ENCODE measurements at places on chromosomes 3 and 15. TPM values are rescaled to one million over a fixed set of nuclear protein-coding genes. Genes with fewer than 3 reads are reported as not detected.

ZNF662 gene
- polyA plus RNA-seq = not detected

SMCO1 gene
- polyA plus RNA-seq = not detected

MST1R gene
- polyA plus RNA-seq = 0.25 TPM

GRCh38 chr3:151775314-151776258, 38.3 kb upstream of the AADAC start:
- DNase-seq = no peak

- DNase-seq = no peak
These were observed 770 bp upstream of the MEGF11 start for GRCh38 chr15:66254089-66254950.

DNA sequence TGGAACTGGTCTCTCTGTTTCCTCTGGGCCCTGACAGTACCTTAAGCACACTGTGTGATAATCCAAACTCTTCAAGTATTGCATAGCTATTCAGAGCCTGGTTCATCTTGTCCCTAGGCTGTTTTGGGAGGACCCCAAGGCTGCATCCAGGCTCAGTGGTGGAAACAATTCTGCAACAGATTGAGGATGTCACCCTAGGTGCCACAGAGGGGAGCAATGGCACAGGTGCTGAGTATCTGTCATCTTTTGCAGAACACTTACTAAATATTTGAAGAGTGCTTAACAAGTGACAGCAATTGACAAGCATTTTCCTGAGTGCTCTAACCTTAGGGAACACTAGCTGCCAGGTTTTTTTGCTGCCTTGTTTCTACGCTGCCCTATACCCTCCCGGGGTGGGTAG, 27.8 kb downstream of the STARD5 start:
- DNase-seq = no peak

GRCh38 chr3:51937611-51938450, 3.9 kb downstream of the RRP9 start:
- no peak for DNase-seq

DNA sequence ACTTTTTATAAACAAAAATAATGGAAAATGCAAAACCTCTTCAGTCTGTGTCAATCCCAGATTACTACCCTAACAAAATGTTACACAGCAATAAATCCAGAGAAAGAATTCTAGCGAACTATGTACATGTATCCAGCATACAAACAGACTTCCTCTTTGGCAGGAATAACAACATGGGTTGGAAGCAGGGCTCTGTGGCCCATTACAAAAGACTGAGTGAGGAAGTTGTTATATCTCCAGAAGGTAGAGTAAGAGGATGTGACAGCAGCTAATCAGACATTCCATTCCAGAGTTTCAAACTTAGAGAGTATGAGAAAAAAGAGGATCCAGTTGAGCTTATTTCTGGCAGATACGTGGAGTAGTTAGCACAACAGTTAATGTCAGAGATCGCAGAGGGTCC, 294.0 kb upstream of the PLSCR5 start:
- no peak for DNase-seq

- DNase-seq = no peak
These were observed 38.7 kb upstream of the ZFAND6 start for GRCh38 chr15:80020731-80021130.

GRCh38 chr3:5726621-5727020, 539.1 kb downstream of the EDEM1 start:
- peak; percentile 4 for DNase-seq

DNA sequence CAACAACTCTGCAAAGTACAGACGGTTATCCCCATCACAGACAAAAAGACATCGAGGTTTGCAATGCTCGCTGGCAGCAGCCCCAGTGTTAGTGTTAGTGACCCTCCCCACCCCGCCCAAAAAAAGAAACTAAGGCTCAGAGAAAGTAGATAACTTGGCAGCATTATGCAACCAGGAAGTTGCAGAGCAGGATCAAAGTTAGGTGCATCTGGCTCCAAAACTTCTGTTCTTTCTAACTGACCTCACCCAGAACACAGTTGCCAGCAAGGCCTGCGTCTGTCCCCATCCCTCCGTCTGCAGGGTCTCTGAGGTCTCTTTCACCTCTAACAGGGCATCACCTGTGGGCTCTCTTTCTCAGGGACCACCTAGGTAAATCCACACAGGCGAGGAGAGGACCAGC, 51.5 kb downstream of the BDH1 start:
- no peak for DNase-seq

DNA sequence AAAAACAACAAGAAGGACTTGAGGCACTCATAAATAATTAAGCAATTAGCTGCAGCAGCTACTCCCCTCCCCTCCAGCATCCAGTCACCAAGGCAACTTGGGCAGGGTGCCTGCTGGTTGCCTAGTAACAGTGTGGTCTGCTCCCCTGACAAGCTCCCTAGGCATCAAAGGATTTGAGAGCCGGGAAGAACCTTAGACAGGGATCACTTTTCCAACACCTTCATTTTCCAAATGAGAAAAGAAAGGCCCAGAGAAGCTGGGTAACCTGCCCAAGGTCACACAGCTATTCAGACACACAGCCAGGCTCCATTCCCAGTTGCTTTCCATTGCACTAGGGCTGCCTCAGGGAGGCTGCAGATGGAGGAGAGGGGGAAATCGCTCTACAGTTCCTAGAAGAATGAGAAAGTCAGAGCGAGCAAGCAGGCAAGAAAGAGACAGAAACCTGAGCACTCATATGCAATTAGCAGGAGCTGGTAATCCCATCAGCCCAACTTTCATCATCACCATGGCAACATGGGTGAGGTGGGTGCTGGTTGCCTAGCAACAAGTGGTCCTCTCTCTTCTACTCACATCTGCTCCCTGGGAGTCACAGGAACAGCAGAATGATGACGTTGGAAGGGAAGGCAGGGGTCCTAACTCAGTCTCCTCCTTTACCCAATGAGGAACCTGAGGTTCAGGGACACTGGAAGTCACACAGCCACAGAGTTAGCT, 3.6 kb upstream of the EIF4E3 start:
- no peak for DNase-seq

DNA sequence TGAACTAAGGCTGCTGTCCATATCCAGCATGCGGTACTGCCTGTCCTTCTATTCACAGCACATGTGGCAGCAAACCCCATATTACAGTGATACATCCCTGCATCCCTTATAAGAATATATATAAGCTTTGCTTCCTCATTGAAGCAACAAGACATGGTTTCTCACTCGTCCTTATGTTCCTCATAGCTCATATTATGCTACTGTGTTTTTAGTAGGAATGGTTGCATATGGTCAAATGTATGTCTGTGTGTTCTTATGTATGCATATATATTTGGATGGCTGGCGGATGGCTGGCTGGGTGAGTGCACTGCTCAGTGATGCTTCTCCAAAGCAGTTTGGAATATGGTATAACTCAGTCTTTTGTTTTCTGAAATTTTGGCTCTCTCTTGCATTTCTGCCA, 254.9 kb downstream of the LPP start:
- DNase-seq = no peak

DNA sequence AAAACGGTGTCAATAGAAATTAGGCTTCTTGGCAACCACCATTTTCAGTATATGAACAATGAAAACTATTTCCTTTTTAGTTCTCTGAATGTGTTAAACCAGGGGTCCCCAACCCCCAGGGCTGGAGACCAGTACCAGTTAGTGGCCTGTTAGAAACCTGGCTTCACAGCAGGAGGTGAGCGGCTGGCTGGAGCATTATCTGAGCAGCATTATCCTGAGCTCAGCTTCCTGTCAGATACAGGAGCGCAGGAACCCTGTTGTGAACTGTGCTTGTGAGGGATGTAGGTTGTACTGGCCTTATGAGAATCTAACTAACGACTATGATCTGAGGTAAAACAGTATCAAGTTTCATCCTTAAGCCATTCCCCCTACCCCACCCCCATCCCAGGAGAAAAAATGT, 328.7 kb downstream of the ZBBX start:
- DNase-seq = no peak
